ENCODE measurements at places on chromosomes 13 and 19.

DNA sequence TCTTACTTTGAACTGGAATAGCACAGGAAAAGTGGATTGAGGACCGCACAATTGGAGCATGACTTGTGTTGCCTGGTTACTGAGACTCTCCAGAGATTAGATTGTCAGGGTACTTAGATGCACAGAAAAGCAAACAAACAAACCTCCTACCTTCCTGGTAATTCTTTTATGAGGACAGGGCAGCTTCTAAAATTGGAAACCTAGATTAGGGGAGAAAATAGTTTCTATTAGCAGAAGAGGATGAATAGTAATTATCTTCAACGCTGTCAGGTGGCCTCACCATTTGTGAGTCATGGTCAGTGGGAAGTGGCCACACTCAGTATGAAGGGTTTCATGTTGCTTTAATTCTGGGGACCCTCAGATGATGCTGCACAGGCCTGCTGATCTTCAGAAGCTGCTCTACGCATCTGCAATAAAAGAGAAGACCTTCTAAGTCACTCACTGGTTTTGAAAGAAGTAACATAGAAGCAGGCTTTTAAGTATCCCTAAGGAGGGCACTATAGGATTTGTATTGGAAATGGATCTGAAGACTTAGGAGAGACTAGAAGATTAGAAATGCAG lies 106.8 kb downstream of the LACC1 start:
- DNase-seq: no peak

DNA sequence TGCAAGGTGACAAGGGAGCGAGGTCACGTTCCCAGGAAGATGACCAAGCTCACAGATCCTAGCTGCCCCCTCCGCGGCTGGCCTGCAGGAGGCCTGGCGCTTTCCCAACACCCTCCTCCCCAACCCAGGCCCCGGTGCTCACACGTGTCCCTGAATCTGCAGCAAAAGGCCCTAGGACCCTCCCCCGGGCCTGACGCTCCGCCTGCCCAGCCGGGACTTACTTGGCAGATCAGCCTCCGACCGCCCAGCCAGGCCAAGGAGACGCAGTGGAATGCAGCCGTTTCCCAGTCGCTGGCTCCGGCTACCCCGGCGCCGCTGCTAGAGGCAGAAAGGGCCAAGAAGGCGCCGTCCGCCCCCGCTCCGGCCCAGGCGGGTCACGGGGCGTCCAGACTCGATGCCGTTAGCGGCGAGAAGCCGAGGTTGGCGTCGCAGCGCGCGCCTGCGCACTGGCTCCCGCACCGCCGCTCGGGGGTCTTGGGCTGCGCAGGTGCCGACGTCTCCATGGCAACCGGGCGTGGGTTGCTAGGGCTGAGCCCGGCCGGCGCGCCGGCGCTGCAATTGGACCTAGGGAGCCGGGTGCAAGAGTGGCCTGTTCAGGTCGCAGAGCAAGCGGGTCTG lies at the start of gene PNMA8A:
Gene PNMA8A (minus strand): TSS at position 448 of the 618 bp plus-strand sequence. CDS start 528 bp downstream, outside the sequence.
- DNase-seq: no peak

DNA sequence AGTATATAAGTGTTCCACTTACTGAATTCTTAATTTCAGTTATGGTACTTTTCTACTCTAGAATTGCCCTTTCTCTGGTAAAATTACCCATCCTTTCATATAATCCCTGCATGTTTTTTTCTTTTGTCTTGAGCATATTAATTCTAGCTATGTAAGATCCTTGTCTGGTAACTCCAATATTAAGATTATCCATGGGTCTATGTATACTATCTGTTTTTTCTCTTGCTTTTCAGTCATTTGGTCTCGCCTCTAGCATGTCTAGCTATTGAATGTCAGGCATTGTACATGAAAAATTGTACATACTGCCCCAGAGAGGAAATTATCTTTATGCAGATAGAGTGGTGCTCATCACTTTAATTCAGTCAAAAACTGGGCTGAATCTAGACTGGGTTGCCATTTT lies 50.4 kb upstream of the CALM3 start:
- DNase-seq: no peak

- no peak for DNase-seq
Observed at GRCh38 chr13:32850316-32851052, 165.7 kb upstream of the KL start.

DNA sequence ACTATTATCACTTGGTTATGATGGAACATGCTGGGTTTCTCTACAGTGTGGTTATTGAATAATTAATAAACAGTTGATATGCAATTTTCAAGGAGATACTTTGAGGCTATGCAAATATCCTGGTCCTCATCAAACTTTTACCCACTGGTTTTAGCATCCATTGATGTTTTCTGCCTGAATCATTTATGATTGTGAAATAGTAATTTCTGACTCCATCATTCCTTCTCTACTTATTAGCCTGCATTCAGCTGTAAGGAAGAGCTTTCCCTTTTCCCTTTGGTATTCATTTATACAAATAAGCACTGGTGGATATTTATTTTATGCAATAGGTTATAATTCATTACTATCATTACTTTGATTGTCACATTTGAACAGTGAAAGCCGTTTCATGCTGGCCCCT lies 13.9 kb upstream of the DNAJC15 start:
- DNase-seq: no peak

- DNase-seq: no peak
Observed at GRCh38 chr13:72889495-72889894, 107.6 kb downstream of the PIBF1 start.

- DNase-seq: no peak
Observed at GRCh38 chr19:6450166-6450565, 9.4 kb downstream of the SLC25A23 start.

GRCh38 chr13:33015791-33016323 lies 366 bp upstream of the KL start:
- no peak for DNase-seq

DNA sequence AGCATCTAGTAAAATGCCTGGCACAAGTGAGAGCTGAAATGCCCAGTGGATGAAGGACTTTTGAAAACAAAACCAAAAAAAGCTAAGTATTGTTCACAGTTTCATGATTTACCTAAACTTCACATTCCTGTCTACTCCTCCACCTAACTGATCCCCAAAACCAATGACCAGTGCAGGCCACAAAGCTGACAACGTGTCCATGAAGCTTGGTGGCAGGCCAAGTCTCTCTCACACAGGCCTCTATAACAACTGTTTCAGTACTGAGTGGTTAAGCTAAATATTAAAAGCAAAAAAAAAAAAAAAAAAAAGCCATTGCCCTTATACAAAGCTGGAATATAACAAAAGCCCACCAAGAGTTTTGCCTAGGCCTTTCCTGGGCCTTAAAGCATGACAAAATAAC lies 36.4 kb downstream of the STK24 start:
- no peak for DNase-seq
